ENCODE measurements at places on chromosomes 7 and 10.
A peak's percentile ranks its signal among the peaks of the same experiment; 100 is the strongest.

- DNase-seq, result no peak
Measured at GRCh38 chr7:5457245-5457735, 33.7 kb upstream of the TNRC18 start.

DNA sequence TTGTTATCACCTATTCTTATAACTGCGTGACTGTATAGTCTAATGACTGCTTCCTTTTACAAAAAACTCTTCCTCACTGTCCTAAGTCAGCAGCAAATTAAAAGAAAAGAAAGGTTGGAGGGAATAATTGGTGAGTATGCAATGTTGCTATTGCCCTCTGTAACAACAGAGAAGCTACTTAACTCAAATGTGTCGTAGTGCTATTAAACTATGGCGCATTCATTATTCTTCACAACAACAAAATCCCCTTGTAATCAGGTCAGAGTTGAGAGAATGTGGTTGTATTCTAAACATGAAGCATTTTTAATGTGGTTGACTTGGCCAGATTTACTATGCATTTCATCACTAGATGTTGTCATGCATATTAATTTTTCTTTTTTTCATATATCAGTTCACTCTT, 897.8 kb upstream of the PHF14 start:
- no peak for DNase-seq

- no peak for DNase-seq
Measured at GRCh38 chr10:7354330-7355047, 56.3 kb downstream of the SFMBT2 start.

DNA sequence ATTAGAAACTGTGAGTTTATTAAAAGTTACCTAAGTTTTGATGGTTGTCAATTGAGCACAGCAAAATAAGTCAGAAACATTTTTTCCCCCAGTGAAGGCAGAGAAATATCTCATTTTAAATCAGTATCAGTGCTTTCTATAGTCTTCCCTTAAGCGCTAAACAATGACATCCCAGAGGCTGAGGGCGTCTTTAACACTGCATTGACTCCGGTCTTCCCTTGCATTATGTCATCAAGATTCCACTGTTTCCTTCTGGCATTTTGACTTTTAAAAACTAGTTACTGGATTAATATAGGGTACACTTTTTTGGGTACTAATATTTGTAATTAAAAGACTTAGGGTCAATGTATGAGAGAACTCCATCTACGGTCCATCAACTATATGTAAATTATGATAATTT, 3.9 kb downstream of the GLUD1 start:
- no peak for DNase-seq

- DNase-seq, result no peak
Measured at GRCh38 chr7:102028206-102028826, 210.9 kb downstream of the CUX1 start.

DNA sequence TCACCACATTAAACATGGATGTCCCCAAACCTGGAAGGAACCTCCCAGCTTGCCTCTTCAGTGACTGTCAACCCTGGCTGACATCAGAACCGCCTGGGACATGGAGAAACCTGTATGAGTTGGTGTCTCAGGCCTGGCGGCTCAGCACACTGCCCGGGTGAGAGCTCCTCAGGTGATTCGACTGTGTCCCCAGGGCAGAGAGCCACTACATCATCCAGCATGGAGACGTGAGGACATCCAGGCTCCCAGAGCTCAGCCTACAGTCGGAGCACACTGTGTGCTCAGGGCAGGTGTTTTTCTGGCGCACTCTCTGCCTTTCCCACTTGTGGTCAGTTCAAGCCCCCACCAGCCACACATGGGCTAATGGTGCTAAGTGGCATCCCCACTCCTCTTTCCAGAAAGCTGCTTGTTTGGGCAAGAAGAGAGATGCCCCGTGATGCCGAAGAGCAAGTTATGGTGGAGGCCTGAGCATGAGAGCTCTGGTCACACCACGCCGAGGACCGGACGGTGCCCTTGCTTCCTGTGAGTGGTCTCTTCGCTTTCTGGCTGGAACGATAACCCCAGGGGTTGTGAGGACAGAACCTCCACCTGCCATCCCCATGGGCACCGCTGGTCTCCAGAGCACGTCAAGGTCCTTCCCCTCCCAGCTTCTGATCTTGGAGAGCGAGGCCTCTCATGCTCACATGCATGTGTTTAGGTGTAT, 38.5 kb downstream of the AMZ1 start:
- no peak for DNase-seq

- DNase-seq, result no peak
Measured at GRCh38 chr10:60649485-60650377, 128.5 kb upstream of the CDK1 start.

GRCh38 chr7:43195256-43195655, 82.8 kb downstream of the HECW1 start:
- DNase-seq, result no peak

- DNase-seq, result no peak
Measured at GRCh38 chr7:55083206-55083605, 64.4 kb downstream of the EGFR start.

- DNase-seq, result peak; percentile 36
Measured at GRCh38 chr7:27066148-27066547, 29.7 kb downstream of the HOXA1 start.

GRCh38 chr10:84706431-84706830, 378.0 kb downstream of the CCSER2 start:
- DNase-seq, result no peak

DNA sequence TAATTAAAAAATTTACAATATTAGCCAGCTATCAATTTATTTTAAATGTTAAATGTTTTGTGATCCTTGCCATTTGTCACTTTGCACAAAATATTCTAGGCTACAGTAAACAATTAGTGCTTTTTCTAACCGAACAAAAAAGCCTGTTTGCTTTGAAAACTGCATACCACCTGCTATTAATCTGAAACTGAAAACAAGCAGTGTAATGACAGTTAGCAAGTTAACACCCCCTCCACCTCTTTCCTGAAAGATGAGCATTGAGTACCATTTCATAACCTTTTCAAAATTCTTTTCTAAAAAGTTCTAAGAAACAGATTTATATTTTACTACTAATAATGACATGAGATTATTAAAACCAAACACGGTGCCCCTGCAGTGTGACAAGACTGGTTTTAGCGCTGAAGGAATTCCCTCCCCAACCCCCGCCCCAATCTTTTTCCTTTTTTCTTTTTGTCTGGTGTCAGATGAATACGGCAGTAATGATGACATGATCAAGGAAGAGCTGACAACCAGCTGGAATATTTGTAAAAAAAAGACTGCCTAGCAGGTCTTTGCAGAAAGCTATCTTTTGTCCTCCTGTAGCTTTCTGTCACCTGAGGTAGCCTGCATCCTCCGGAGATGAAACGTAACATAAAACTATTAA, 175.6 kb downstream of the CHCHD3 start:
- DNase-seq, result no peak

DNA sequence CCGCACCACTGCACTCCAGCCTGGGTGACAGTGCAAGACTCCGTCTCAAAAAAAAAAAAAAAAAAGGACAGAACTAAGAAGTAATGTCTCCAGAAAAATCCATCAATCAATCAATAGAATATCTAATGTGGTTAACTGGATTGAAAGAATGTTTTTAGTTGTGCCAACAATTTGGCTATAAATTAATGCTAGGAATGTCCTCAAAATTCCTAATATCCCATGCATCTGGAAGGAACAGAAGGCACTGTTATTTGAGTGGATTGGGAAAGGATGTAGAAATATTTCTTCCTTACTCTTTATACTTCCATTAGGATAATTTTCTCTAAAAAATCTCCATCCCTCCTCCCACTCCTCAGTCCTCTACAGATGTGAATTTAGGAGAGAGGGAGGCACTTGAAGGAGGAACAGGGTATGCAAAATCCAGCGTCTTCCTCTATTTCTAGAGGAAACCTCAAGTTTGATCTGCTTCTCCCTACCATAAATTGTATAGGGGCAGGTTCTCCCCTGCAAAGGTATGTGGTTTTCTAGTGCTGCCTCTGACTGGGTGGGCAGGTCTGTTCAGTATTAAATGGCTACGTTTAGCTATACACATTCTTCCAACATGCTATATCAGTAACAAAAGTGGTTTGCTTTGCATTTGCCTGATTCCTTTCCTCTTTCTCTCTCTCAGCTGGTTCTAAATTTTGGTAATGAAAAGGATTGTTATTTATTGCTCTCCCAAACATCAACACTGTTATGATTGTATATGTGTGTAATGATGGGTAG, 54.1 kb downstream of the RNLS start:
- DNase-seq, result no peak

GRCh38 chr7:107975394-107976013, 27.5 kb downstream of the LAMB1 start:
- DNase-seq, result no peak

DNA sequence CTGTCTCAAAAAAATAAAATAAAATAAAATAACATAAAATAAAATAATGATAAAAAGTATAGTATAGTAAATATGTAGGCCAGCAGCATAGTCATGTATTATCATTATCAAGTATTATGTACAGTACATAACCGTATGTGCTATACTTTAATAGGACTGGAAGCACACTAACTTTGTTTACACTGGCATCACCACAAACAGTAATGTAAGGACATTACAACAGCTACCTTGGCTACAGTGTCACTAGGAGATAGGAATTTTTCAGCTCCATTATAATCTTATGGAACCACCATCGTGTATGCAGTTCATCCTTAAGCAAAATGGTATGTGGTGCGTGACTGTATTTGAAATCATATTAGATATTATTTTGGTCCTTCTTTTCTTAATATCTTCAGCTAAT, 1163.5 kb upstream of the LRRTM3 start:
- no peak for DNase-seq

DNA sequence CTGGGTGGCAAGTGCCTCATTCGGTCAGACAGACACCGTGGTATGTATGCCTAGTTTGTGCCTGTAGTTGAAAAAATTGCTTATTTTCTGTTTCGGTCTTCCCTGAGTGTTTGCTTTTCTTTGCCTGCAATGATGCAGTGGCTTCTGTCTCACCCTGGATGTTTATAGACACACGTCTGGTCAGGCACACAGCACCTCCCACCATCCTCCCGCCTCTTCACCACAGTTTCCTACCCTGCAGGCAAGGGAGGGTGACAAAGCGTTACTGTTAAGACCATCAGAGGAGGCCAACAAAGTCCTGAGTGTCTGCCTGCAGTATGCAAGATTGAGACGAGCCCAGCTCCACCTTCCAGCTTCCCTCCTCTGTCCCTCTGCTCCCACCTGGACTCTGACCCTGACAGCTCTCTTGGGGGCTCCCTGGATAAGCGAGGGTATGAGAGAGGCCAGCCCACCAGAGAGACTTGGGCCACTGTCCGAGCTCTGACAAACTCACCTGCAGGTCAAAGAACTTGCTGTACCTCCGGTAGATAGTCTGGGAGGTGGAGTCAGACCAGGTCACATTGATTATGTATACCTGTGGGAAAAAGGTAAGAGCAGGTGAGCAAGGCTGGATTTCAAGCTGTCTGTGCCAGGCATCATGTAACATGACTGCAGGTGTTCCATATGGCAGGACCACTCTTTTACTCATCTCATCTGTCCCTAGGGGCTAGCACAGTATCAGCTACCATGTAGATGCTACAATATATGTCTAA, 54.4 kb downstream of the SH3PXD2A start:
- no peak for DNase-seq

- peak; percentile 16 for DNase-seq
Measured at GRCh38 chr7:76262683-76263402, 39.6 kb upstream of the HSPB1 start.

GRCh38 chr10:101164020-101164419, 32.9 kb downstream of the TLX1 start:
- DNase-seq, result no peak

DNA sequence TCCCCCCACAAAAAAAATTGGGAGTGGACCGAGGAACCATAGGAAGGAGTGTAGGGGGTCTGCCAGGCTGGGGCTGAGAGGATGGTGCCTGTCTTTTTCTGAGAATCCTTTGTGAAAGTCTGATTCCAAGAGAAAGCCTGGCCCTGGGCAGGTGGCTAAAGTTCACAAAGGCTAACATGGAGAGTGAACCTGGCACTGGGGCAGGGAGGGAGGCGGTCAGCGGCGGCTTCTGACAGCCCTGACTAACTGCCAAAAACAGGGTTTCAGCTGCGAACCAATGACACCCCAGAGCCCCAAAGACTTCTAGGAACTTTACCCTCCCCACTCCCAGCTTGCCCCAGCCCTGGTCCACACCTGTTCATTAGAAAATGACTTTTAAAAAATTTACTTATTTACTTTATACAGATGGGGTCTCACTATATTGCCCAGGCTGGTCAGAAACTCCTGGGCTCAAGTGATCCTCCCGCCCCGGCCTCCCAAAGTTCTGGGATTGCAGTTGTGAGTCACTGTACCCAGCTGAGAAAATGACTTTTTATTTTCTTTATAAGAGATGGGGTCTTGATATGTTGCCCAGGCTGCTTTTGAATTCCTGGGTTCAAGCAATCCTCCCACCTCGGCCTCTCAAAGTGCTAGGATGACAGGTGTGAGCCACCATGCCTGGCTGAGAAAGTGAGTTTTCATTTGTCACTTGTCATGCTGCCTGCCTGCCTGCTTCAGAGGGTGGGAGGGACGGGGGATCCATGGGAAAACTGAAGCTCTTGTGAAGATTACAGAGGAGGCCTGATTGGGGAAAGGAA, 61.0 kb upstream of the DUSP5 start:
- no peak for DNase-seq

- no peak for DNase-seq
Measured at GRCh38 chr10:13416760-13417159, 68.7 kb upstream of the SEPHS1 start.

DNA sequence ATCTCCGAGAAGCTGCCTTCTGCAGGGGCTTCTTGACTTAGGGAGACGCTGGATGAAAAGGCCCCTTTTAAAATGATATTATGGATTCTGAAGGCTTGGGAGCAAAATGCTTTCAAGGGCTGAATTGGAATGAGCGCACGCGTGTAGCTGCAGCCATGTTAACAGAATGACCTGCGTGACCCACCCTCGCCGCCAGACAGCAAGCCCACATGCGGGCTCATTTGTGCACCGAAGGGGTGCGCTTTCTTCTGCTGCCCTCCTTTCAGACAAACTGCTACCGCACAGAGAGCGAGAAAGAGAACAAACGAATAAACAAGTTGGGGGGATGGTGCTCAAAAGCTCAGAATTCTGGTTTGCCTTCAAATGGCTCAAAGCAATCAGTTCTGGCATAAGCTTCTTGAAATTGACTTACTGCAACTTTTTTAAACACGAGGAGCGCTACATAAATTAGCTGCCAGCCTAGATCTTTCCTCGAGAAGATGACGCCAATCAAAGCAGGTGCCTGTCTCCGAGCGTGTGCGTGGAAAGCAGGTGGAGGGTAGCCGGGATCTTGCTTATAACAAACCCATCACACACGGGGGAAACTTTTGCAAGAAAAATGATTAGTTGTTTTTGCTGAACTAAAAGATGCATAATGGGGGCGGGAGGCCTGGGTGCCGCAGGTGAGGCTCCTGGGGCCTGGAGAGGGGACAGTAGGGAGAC, 268.4 kb downstream of the MAD1L1 start:
- DNase-seq, result no peak

DNA sequence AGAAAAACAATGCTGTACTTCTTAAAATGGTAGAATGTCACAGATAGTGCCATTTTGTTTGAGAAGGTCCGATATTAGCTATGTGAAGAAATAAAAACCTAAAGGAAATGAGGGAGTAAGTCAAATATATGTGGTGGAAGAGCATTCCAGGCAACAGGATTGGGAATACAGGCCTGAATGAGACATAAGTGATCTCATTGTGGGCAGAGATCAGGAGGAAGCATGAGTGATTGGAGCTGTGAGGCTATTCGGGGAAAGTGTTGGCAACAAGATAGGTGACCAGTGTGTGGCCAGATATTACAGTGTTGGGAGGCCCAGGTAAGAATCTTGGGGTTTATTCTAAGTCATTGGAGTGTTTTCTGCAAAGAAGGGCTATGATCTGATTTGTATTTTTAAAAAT, 41.3 kb upstream of the AGMO start:
- DNase-seq, result no peak
